LNCaP clone FGC (cell line): ENCODE measurements at places on chromosomes 5 and 9.

DNA sequence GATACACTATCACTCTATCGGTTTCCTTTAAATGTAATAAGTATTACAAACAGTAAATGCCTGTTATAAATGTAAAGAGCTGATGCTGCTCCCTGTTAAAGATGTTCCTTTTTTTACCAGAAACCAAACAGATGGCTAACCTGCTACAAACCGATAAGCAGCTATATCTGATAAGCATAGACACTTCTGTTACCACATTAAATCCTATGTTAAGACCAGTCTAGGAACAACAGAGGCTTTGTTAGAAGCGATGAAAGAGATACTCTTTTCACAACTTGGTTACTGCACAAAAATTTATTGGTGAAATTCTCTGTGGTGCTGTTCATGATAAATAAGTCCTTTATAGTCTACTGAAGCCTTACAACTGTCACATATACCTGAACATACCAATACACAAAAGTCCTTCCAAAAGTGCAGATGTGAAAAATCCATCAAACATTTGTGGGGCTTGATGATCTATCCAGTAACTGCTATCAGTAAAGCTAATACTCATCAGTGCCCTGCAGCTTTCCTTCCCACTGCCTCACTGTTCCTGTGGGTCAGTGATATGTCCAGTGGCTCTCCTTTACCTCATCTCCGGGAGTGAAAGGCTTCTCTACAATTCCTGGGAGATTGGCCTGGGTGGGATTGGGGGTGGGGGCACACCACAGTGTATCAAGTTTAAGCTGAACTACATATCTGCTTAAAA, 25.8 kb upstream of the PRXL2C start:
- DNase-seq: no peak

DNA sequence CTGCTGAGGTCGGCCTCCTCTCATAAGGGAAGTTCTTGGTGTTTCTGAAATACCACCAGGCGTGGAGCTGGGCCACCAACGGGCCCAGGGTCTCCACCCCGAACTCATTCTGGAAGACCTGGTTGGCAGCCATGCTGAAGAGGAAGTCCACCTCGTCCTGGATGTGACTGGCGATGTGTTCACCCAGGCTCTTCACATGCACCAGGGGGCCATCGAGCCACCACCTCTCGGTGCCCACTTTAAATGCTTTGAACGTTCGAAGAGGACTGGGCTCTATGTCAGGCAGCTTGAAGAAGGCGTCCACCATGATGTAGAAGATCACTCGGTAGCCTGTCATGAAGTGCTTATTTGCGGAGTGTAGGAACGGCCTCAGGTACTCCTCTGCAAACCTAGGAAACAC, 15.1 kb downstream of the GLT6D1 start:
- no peak for DNase-seq

DNA sequence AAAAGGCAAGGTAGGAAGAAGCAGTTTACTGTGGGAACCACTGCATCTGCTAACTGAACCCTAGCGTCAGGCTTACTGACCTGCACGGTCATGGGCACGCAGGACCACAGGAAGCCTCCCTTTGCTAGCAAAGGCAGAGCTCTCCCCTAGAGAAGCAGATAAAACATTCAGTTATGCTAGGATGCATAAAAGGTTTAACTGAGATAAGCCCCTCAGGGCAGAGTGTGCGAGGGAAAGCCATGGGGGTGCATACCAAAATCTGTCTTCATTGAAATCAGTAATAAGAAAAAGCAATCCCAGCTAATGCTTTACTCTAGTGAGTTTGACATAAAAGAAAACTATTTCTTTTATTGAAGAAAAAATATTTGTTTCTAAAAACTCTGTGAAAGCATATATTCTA, 2403.7 kb upstream of the C9orf72 start:
- no peak for DNase-seq

DNA sequence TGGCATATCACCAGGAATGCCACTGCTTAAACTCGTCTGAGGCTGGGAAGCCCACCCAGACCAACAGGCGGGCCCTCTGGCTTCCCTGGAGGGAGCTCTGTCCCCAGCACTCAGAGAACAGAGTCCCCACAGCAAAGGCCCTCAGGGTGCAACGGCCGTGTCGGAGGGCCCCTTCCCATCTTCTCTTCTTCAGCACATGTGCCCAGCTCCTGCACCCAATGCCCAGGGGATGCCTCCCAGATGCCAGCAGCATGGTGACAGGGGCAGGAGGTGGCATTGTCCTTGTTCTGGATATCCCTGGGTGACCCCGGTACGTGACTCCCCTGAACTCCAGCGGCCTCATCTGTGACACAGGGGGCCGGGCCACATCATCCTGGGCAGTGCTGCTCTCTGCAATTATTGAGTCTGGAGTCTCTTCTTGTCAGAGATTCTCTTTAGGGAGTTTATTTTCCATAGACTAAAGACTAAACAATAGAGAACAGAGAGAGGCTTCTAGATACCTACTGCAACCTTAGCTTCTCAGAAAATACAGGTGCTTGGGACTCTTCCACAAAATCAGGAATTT, 13.6 kb upstream of the OLFM1 start:
- no peak for DNase-seq

GRCh38 chr5:169636477-169637084, 494 bp upstream of the DOCK2 start:
- no peak for DNase-seq

GRCh38 chr9:133950192-133950591, 41.9 kb downstream of the VAV2 start:
- DNase-seq: no peak

- DNase-seq: no peak
Observed at GRCh38 chr9:71783120-71783523, 14.8 kb upstream of the CEMIP2 start.

GRCh38 chr9:18825656-18826170, 207.3 kb downstream of the SAXO1 start:
- DNase-seq: no peak

GRCh38 chr9:138116521-138116920, 238.9 kb downstream of the CACNA1B start:
- no peak for DNase-seq

DNA sequence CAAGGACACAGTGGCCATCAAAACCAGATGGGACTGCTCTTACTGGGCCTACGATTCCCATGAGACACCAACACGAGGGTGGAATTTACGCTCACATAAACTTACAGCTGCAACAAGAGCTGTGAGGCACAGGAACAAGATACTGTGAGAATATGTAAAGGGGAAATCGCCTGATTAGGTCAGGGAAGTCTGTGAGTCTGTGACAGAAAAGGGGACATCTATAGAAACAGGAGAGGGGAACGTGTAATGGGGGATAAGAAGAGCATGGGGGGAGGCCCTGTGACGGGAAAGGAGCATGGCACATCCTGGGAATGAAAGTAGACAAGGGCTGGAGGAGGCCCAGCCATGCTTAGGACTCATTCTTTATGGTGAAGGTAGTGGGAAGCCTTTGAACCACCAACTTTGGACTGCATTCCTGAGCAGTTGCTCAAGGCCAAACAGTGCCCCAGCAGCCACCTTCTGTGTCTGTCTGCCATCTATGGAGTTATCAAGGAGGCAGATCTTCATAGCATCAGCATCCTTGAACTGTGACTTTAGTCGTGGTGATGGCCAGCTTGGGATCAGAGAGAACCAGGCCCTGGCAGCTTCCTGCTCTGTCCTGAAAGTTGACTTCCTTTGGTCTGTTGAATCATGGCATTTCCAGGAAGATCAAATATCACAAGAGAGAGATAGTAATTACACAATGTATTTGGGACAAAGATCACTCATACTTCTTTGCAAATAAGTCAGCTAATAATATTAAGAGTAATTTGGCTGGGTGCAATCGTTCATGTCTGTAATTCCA, 87.9 kb upstream of the FAM169A start:
- no peak for DNase-seq

DNA sequence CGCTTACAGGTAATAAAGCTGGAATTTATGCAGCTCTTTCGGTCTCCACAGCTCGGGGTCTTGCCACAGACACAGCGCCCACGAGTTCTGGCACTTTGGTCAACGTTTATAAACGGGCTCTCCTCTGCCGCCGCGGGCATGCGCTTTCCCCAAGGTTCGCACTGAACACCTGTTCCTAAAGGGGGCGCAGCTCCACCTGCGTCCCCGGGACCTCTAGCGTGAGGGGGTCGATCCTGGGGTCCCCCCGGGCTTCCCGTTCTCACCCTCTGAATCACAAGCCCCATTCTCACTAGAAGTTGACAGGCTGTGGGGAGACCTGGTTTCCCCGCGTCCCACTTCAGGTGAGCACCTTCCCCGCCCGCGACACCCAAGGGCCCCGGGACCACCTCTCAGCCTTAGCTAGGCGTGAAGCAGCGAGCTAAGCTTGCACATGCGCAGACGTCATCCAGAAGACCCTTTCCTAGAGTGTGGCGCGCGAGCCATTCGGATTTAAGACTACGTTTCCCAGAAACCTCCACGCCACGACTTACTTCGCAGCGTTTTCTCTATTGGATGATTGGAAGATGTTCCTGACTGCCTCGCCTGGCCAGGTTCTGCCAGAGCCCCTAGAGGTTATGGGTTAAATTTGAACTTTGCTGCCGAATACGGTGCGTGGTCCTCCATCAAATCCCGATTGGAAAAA, 21.3 kb upstream of the ZNF782 start:
- DNase-seq: peak; percentile 64

GRCh38 chr5:141864371-141865370, 13.5 kb downstream of the PCDH1 start:
- DNase-seq: no peak

- DNase-seq: no peak
Observed at GRCh38 chr5:158821331-158821730, 278.4 kb downstream of the EBF1 start.

GRCh38 chr5:90264689-90265544, 144.6 kb downstream of the CETN3 start:
- peak; percentile 23 for DNase-seq

DNA sequence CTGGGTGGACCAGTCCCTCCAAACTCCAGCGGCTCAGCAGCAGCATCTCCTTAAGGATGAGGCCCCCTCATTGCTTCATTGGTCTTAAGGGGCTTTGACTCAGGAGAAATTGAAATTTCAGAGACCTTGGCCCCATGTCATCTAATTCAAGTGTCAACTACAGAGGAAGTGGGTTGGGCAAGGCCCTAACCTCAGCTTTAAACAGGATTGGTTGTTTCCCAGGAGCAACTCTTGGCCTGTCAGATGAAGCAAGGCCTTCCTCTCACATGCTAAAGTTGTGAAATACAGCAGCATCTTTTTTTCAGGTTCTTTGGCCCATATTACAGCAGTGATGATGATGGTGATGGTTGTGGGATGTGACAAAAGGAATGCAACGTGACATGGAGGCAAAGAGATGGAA, 348.3 kb downstream of the ICE1 start:
- no peak for DNase-seq

DNA sequence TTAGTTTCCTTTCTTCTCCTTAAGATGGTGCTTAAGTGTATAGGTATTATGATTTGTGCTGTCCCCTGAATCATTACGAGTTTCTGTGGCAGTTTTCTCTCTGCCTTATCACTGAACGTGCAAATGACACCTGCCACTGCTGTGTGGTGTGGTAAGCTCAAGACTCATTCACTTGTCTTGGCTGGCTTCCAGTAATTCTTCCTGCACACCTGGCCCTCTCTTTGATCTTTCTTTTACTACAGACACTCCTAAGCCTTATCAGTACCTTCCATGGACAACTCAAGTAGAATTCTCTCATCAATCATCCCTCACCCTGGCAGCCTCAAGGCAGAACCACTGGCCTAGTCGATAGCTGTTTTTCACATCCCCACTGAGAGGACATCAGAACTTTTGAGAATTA, 82.6 kb upstream of the ADAMTS19 start:
- no peak for DNase-seq

GRCh38 chr9:114616684-114617520, 5.8 kb downstream of the TMEM268 start:
- no peak for DNase-seq

GRCh38 chr5:67425514-67425913, 228.9 kb upstream of the CD180 start:
- DNase-seq: no peak

GRCh38 chr5:149750596-149750995, 20.5 kb downstream of the PPARGC1B start:
- no peak for DNase-seq

- no peak for DNase-seq
Observed at GRCh38 chr5:6599739-6600138, 33.1 kb downstream of the NSUN2 start.

DNA sequence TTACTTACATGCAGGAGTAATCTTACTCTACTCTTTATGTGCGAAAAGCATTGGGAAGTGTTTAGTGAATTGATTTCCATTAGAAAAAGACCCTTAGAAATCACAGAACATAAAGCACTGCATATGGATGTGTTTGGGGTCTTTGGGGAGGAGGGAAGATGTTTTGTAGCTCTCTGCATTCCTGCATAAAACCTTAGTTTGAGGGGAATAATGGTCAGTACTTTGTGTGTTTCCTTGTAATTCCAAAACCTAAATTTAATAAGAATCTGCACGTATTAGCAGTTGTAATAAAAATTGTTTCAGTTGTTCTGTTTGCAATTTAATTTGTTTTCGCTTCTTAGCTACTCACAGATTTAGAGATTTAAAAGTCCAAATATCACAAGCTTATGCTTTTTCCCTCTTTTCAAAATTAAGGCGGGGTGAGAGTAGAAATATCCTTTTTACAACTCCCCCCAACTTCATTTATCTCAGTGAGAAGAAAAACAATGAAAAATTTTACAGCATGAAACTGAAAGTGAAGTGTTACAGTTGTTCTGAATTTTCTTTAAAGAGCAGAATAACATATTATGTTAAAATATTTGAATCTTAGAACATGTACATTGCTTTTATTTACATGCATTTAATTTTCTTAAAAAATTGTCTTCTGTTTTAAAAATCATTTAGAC, 143.8 kb downstream of the SMARCA2 start:
- DNase-seq: no peak

DNA sequence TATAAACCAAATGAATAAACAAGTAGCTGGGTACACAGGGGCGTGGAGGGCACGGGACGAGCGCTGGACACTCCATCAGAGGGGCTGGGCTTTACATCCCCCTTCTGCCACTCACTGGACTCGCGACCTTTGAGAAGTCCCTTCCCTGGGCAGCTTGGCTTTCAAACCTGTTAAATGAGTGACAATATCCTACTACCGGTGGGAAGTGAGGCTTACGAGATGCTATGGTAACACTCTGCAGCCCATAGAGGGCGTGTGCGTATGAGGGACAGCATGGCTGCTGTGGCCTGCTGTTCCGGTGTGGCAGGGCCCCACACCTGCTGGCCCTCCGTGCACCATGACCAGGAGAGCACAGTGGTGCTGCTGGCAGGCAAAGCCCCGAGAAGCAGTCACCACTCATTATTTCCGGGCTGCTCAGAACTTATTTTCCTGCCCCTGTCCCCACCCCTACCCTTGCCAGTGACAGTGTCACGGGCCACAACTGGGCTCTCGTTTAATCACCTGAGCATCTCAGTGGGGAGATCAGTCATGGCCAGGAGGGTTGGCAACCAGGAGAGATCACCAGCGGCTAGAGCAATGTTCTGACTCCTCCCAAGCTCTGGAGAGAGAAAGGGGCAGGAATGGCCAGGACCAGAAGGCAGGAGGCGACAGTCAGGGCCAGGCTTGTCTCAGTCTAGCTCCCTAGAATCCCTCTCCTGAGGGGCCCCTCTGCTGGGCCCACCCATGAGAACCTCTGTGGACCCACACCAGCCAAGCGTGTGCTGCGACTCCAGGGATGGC, 10.5 kb downstream of the CLTB start:
- DNase-seq: no peak
